ENCODE measurements at places on chromosomes 12 and 14. TPM values are rescaled to one million over a fixed set of nuclear protein-coding genes. Genes with fewer than 3 reads are reported as not detected.

DNA sequence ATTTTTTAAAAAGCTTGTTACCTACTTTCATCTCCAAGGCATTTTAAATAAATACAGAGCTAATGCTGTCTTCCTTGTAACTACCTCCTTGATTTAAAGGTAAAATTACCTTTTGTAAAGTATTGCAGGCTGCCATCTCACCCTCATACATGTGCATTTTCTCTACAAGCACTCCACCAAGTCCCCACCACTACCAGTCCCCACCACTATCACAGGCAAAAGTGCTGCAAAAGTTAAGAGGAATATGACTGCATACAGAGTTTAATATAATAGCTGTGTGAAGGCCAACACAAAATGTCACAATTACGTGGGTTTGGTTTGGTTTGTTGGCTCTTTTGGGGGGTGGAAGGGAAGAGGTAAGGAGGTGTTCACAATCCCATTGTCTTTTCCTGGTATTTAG, 9.6 kb downstream of the SIX1 start:
- no peak for DNase-seq

TMPRSS12 gene
- total RNA-seq, result not detected

CYP27B1 gene
- total RNA-seq, result 1.3 TPM

CD27 gene
- not detected for total RNA-seq

GRCh38 chr14:102530828-102531478, 21.4 kb upstream of the ANKRD9 start:
- no peak for DNase-seq

GRCh38 chr12:117986705-117987469, 18.1 kb upstream of the KSR2 start:
- no peak for DNase-seq

CDC42BPB gene
- 91.6 TPM for total RNA-seq

GRCh38 chr12:32504591-32504990, 105.2 kb downstream of the FGD4 start:
- DNase-seq, result no peak

GRCh38 chr14:36518586-36519430, 1.2 kb downstream of the NKX2-1 start:
- DNase-seq, result no peak

DNA sequence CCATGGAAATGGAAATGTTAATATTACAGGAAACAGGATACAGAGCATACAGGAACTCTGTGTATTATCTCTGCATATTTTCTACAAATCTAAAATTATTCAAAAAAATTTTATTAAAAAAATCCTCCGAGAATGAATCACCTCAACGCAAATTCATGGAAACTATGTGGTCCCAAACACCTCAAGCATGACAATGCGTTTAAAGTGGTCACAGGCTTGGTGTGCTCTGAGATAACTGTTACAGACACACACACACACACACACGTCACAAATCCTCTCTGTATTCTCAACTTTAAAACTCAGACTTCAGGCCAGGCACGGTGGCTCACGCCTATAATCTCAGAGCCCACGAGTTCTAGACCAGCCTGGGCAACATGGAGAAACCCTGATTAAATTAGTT, 45.3 kb upstream of the MTERF2 start:
- no peak for DNase-seq

DNA sequence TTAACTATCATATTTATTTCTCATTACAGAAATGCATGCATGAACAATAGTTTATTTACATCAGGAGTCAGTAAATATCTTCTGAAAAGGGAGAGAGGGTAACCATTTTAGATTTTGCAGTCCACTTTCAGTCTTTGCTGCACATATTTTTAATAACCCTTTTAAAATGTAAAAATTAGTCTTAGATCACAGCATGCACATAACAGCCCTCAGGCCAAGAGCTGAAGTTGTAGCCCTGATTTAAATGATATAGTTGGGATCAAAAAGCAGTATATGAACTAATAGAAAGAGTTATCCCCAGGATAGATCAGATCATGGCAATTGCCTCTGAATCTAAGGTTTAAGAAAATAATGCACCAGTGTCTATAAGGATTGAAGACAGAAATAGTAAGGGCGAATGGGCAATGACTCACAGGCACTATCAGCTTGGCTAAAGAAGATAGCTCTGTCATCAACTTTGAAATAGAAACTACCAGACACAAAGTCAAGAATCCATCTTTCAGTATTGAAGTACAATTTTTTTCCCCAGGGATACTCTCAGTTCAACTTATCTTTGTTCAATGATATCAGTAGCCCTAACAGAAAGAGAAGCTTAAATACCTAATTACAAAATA, 13.1 kb upstream of the CLEC7A start:
- no peak for DNase-seq

CD4 gene
- 3.1 TPM for total RNA-seq
